ENCODE measurements at places on chromosomes 6 and 20.

DNA sequence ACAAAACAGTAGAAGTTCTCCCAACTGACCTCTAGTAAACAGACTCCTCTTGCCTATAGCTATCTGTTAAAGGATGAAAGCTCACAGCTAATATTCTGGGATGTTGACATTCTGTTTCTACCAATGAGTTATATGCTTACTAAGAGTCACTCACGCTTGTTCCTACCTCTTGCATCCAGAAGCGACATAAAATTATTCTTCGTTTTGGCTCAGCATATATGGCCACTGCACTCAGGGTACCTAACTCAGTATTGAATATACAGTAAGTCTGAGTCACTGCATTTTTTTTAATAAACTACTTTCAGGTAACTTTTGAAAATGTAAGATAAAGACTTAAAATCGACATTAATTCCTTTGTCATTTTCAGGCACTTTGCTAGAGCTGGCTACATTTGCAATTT is 214.4 kb upstream of the STXBP5 start:
- peak; percentile 2 for DNase-seq

DNA sequence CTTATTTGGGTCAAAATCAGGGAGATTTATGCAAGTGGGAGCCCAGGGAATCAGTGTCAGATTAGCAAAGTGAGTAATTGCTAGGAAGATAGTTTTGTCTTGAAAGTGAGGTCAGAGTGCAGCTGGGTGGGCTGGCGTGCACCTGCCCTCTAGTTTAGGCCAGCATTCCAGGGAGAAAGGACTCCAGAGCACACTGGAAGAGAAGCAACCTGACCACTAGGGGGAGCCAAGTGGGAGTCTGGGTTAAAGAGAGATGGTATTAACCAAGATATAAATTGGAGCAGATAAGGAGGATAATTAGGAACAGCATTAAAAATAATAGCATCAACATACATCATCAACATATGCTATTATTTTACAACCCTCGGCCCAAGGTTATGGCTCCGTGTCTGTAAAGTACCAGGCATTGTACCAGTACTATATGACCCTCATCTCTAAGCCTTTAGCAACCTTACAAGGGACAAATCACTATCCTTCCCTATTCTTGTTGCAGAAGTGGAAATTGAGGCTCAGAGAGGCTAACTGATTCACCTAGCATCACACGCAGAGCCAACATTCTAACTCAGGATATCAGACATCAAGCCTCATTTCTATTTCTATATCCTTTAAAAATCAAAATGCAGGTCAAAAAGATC is 57.8 kb downstream of the SLC2A10 start:
- peak; percentile 54 for DNase-seq

GRCh38 chr20:62080249-62080990 is 14.7 kb upstream of the TAF4 start:
- no peak for DNase-seq

- no peak for DNase-seq
These were observed 52.3 kb upstream of the HFE start for GRCh38 chr6:26034905-26035304.

DNA sequence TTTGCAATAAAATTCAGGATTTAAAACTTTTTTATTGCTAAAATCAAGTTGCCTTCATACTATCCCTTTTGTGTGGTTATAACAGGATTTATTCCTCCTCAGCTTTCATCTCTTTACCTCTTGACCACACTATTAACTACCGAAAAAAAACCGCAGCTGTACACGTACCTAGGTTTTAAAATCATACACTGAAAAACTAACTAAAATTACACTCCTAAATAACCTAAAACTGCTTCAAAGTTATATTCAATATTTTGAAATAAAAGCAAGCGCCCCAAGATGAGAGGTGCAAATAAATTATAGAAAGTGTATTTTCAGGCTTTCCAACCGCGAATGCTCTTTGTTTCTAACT is 1.4 kb downstream of the MPC1 start:
- no peak for DNase-seq

- DNase-seq = no peak
These were observed 39.2 kb downstream of the TRIM27 start for GRCh38 chr6:28884423-28885131.

DNA sequence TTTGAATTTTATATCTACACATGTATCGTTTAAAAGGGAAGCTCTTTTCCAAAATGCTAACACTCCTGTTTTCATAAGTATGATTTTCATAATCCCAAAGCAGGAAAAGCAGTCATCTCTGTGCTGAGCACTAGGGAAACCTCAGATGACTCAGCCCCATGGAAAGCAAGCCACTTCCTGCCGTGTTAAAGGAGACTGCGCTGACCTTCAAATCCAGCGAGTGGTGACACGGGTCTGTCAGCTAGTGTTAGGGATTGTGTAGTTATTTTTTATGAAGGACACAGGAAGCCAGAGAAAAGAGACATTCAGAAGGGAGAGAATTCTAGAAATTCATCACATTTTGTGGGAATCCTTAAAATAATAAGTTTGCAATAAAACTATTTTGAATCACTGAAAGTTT is 57.0 kb upstream of the CD93 start:
- DNase-seq = peak; percentile 80

- DNase-seq = peak; percentile 75
These were observed 59.2 kb downstream of the KCNS1 start for GRCh38 chr20:45041464-45042337.

DNA sequence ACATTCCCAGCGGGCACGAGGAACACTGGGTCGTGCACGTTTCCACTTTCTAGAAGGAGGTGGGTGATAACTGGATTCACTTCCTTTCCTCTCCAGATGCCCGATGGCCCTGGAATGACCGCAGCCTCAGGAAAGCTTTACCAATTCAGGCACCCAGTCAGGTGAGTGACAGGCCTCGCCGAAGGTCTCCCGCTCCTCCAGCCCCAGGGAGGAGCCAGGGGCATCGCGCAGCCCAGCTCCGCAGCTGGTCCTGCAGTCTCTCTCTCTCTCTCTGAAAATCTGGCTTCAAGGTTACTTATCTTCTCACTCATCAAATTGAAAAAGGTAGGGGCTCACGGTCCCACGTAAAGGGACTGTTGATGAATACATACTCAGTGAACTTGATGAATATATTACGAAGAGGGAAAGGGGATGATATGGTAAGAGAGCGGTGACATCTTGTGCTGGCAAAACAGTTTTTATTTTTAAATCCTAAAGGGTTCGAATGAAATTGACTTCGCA is 891 bp downstream of the RIPPLY2 start:
- no peak for DNase-seq

DNA sequence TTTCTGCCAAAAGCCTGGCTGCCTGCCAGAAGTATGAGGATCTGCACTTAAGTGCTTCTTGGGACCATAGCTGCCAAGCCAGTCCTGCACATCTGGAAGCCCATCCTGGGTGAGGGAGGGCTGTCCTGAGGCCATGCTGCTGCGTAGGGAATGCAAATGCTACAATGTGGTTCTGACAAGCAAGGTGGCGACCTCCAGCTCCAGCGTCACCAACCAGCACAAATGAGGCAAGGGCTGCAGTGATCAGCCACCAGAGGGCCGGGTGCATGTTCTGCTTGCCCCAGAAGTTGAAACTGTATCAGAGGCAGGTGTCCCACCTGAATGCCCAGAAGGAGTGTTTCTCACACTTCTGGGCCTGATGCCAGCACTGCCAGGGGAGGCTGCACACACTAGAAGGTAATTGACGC is 99.1 kb upstream of the KCNQ5 start:
- DNase-seq = peak; percentile 13

DNA sequence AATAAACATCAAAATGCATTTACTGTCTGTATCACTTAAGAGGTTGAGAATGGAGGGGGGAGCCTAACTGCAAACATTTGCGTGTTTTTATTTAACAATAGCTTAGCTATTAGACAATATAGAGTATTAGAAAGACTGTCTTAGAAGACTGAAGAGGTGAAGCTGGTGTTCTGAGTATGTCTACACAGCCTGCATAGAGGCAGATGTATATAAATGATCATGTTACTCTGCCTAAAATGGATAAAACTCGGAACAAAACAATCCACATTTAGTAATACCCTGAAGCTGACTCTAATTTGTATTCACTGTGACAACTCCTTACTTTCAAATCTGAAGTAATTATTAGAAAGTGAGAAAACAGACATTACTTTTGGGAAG is 181.9 kb downstream of the GMPR start:
- DNase-seq = no peak

DNA sequence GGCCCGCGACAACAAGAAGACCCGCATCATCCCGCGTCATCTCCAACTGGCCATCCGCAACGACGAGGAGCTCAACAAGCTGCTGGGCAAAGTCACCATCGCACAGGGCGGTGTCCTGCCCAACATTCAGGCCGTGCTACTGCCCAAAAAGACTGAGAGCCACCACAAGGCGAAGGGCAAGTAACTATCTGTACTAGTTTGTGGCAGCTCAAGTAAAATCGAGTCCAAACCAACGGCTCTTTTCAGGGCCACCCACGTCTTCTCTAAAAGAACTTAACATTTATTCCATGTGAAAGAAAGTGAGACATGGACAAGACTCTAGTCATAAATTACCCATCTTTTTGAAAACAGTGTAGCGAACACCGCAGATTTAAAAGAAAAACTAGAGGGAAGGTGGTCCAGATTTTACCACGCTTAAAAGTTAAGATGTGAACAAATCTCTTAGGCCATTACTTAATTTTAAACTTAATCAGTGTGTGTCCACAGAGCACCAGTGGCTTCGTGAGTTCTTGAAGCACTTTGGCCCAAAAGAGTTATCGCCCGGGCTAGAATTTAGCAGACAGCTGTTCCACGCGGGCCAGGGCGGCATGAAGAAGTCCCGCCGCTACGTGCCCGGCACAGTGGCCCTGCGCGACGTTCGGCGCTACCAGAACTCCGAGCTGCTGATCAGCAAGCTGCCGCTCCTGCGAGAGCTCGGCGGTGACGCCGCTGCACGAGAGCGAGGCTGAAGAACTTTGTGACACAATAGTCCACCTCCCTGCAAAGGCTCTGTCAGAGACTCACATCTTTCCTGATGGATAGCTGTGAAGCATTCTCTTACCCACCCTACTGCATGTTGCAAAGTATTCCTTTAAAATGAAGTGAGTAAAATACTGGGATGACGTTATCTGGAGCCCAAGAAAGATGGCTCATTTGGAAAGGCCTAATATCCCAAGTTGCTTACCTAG is 113.9 kb upstream of the PRSS16 start:
- peak; percentile 70 for DNase-seq

DNA sequence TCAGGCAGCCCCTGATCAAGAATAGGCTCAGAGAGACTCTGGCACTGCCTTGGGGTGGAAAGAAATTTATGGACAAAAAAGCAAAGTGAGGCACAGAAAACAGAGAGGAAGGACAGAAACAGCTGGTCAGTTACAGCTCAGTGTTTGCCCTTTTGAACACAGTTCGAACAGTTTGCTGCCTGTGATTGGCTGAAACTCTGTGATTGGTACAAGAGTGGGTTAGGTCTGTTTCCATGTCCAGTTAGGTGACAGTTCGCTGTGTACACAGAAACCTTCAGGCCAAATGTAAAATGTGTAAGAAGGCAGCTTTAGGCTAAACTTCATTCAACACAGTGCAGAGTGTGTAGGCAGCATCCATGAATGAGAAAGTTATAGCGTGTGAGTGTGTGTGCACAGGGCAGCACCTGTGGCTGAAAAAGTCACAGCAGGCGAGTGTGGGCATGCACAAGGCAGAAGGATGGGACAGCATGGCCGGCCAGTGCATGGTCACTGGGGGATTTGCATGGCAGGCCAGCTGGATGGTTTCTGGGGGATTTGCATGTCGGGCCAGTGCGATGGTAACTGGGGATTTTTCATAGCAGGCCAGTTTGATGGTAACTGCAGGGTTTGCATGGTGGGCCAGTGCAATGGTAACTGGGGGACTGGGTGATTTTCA is 75.4 kb upstream of the FRMD1 start:
- DNase-seq = no peak

- no peak for DNase-seq
These were observed 16.7 kb downstream of the RPP21 start for GRCh38 chr6:30361661-30362060.

GRCh38 chr6:144104898-144105487 is 9.6 kb upstream of the SF3B5 start:
- DNase-seq = peak; percentile 73

DNA sequence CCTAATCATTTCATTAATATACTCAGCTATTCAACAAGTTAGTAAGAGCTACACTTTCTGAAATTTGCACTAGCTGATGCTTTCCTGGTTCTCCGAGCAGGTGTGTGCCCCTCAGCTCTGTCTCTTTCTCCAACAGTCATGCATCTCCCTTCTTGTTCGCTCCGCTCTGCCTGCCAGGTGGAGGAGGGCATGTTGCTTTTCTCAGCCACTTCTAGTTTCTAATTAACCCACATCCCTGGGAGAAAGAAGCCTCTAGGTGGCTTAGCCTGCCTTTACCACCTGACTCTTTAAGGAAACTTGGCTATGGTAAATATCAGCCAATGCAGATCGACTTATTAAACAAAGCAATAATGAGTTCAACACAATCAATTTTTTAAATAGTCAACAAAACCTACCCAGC is 34.2 kb downstream of the LRFN2 start:
- peak; percentile 16 for DNase-seq

GRCh38 chr6:105321728-105322127 is 81.2 kb downstream of the PREP start:
- DNase-seq = no peak

- peak; percentile 77 for DNase-seq
These were observed 13.3 kb upstream of the RBPJL start for GRCh38 chr20:45293041-45294002.

GRCh38 chr20:13286607-13287006 is 65.5 kb downstream of the ISM1 start:
- no peak for DNase-seq

DNA sequence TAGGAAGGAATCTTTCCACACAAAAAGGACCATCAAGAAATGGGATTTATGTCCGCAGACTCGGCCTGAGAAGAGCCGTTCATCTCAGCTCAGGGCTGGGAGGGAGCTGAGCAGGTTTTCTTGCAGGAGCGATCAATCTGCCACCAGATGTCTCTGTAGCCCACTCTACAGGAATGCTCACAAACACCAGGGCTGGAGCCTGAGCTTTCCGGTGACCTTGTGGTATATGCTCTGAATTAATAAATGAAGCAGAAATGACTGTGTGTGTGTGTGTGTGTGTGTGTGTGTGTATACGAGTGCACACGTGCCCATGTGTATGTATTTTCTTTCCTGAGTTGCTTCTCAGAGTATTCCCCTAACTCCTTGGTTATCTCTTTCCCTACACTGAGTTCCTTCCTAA is 12.0 kb downstream of the CD83 start:
- peak; percentile 76 for DNase-seq

- DNase-seq = no peak
These were observed 25.3 kb upstream of the SMIM8 start for GRCh38 chr6:87297119-87297518.

DNA sequence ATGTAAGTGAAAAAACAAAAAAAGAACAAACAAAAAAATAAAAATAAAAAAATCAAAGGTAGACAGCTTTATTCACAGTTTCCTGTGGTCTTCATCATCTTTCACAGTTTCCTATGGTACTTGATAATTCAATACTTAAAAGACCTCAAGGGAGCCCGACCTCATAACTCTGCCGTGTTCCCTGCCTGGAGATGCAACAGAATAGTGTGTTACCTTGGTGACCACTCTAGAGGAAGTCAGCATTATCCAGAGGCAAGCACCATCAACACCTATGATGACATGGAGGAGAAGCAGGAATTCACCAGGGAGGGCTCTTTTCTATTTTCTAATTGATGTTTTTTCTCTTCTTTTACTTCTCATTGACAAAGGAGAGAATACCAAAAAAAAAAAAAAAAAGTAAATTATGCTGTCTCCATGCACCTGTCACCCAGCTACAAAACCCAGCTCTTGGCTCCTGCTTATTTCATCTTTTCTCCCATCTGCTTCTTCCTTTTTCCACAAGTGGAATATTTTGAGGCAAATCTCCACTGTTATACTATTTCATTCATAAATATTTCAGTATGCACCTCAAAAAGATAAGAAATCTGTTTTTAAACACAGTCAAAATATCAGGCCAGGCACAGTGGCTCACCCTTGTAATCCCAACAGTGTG is 95.8 kb upstream of the STXBP5 start:
- no peak for DNase-seq

GRCh38 chr6:3516092-3516491 is 59.2 kb upstream of the SLC22A23 start:
- peak; percentile 50 for DNase-seq
